ENCODE measurements at places on chromosomes 2 and 18.

DNA sequence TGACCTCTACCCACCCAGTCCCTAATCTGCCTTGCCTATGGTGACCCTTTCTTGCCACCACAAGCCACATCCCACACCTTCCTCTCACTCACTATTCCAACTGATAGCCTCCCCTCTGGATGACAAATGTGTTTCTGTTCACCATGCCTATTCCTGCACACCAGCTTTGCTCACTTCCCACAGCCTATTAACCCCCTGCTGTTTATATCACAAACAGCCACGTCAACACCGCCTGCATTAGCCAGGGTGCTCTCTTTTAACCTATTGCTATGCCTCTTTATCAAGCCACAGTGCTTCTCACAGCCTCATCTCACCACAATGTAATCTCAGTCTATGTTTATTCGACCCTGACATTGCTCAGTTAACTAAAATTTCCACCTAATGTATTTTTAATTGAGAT is 271.8 kb downstream of the SUCLG1 start:
- DNase-seq: no peak

GRCh38 chr2:167980439-167980838 is 267.0 kb downstream of the STK39 start:
- no peak for DNase-seq

DNA sequence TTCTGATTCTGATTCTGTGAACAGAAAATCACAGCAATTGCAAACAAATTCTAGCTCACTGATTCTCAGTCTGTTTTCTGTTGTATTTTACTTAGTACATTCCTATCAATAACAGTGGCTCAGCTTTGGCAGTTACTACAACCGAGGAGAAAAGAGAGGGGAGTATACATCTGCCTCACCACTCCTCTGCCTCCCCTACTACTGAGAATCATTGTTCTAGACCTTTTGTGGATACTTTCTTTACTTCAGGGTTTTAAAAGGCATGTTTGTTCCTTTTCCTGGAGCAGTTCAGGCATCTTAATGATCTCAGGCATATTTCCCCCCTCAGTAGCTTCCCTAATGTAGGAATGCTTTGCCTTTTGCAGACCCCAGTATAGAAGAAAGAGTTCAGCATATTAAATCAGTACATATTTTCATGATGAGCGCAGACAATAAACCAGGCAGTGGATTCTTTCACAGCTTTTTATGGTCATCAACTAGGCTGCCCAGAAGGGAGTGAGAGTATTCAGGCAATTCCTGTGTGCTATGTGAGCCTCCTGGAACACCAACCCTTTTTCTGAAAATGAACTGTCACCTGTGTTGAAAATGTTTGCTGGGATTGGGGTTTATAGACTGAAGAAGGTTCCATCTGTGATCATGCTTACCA is 10.3 kb downstream of the STAMBP start:
- DNase-seq: no peak

DNA sequence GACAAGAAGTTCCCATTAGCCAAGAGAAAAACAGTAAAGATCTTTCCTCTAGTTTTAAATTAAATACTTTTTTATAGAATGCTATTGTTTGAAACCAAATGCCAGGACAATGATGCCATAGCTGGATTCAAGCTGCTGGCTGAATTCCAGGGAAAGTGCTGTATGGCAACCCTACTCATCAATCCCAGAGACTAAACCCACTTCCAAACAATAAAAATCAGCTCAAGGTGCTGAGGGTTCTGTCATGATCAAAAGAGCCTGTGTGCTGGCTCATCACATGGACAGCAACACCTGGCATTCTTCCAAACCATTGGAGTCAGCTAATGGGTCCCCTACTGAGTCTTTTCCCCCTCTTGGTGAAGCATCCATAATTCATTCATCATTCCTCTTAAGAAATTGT is 53.7 kb upstream of the PARD3B start:
- DNase-seq: no peak

- DNase-seq: no peak
Measured at GRCh38 chr2:946073-946948, 4.3 kb upstream of the SNTG2 start.

GRCh38 chr18:29494371-29494770 is 1317.4 kb upstream of the CDH2 start:
- DNase-seq: no peak

- DNase-seq: no peak
Measured at GRCh38 chr2:43130548-43130875, 95.9 kb downstream of the ZFP36L2 start.

DNA sequence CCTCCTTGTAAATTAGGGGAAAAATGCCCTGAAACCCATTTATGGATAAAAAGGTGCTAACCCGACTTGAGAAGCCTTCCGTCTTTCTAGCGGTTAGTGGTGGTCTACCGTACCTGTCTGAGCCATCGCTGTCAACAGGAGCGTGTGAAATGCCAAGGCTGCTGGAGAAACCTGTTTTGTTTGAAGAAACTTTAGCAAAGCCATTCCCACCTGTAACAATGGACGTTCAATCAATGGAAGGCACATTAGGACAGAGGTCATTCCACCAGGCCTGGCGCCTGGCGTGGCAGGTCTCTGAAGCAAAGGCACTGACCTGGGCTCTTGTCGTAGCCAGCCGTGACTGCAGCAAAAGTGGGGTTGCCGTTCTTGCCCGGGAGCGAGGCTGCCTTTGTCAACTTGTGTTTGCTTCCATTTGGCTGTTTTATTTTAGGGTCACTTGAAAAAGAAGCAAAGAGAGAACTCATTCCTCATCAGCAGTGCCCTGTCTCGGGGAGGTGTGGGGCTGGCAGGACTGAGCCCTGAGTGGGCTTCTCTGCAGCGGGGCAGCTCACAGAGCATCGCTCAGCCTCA is 47.2 kb downstream of the ZAP70 start:
- DNase-seq: no peak

DNA sequence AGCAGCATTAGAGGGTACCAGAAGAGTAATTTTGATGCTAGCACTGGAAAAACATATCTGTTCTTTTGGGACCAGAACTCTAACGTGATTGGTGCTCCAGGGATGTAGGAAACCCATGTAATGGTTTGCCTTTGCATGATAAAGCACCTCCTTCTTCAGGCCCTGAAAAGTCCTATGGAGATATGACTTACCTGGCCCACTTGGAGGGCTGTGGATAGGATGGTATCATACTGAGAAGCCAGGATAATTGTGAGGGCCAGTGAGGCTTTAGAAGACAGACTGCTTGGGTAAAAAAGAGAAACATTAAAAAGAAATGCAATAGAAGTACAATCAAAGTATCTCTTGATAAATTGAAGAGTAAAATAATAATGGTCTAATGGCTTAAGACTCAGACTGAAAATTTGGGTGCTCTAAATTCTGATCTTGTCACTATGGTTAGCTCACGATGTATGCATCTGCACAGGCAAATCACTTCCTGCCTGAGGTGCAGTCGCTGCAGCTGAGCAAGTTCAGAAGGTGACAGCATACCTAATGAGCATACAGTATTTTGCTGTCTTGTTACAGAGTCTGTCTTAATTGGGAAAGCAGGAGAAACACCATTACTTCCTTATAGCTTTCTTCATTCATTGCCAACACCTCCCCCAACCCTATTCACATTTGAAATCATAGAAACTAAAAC is 371.5 kb downstream of the NUP35 start:
- DNase-seq: no peak

DNA sequence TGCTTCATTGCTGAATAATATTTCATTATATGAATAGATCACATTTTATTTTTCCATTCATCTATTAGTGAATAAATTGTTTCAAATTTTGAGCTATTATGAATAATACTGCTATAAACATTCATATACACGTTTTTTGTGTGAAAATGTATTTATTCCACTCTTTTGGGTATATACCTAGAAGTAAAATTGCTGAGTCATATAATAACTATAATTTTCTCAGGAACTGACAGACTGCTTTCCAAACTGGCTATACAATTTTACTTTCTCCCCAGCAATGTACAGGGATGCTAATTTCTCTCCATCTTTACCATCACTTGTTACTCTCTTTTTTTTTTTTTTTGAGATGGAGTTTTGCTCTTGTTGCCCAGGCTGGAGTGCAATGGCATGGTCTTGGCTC is 35.5 kb upstream of the BAZ2B start:
- no peak for DNase-seq

DNA sequence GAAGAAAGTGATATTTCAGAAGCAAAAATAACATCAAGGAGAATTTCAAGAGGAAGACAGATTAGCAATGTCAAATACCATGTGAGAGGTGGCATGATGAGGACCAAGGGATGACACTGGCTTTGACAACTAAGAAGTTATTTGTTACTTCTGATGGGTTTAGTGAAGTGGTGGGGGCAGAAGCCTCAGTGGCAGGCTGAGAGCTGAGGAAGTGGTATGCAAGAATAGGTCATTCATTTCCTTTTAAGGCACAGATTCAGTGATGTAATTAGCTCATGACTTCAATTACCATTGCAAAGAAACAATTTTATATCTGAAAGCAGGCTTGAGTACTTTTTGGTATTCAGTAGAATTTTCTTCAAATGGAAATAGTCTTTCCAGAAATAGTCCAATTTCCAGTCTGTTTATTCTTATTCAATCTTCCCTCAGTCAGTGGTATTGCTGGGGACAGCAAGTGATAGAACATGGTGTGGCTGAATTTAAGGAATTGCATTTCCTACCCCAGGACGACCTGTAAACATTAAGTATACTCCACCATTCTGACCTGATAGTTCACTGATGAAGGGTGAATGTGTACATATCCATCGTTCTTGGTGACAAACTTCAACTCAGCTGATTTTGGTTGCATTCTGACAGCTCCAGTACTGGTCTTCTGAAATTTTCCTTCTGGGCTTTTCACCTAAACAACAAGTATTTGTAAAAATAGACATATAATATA is 28.2 kb downstream of the GEMIN6 start:
- no peak for DNase-seq

DNA sequence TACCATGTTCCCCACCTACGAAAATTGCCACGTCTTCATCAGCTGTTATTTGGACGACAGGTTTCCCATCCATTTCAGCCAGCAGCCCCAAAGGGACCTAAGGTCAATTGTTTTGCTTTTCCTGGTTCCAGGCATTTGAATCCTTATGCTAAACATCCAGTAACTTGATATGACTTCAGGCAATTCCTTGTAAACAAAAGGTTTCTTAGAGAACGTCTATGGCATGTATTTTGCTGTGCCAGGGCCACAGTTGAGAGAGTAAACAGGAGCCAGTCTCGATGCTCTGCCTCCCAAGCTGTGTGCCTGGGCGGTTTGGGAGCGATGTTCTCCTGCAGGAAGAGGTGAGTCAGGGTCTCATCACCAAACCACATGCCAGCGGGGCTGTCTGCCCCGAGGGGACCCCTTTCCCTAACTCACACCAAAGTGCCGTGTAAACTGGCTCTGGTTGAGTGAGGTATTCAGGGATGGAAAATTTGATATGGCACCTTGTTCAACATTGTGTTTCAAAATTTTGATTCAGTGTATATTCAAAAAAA is 12.9 kb upstream of the MC5R start:
- no peak for DNase-seq

DNA sequence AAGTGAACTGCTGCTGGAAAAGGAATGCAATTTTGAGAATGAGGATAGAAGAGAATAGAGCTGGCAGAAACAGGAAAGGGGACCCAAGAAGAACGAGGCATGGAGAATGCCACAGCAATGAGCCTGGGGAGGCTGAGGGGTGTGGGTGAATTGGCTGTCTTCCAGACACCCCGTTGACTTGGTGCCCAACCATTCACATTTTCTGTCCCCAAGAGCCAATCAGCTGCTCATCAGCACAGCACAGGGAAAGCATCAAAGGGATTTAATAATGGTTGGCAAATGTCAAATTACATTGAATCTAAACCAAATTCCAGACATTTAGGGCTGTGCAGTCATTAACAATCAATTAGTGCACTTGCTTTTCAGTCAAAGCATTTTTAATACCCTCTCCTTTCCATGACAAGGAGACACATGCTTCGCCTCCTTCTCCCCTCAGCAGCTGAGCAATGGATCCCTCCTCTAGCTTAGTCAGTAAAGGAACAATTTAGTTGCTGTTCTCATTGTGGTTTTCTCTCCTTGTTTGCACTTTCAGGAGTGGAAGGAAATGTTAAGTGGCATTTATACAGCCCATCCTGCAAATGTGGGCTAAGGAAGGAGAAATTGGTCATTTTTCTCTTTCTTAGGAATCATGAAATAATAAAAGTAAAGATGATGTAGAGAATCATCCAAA is 98.8 kb downstream of the KLF7 start:
- no peak for DNase-seq

DNA sequence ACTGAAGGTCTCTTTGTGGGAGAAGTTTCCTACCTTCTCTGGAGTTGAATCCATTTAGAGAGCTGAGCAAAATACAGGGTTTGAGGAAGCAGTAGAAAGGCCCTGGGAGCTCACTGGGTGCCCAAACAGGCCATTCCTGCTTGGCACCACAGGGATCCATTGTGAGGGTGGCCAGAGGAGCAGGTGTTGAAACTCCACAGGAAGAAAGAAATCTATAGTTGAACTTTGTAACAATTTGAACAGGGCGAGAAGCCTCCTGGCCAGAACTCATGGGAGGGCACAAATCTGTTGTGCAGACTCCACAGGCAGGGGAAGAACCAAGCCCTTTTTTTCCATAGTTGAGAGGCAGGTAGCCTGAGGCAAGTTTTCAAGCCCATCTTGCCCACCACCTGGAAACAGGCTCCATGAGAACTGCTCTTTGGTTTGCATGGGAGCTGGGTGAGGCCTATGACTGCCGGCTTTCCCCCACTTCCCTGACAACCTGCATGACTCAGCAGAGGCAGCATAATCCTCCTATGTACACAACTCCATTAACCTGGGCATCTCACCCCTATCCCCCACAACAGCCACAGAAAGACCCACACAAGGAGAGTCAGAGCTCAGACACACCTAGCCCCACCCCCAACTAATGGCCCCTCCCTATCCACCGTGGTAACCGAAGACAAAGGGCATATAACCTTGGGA is 1053.0 kb downstream of the TSN start:
- DNase-seq: no peak

- DNase-seq: no peak
Measured at GRCh38 chr2:27351802-27352598, 4.6 kb downstream of the GTF3C2 start.

- DNase-seq: no peak
Measured at GRCh38 chr2:229066121-229066715, 204.9 kb downstream of the PID1 start.

GRCh38 chr2:240395896-240396622 is 39.4 kb upstream of the GPC1 start:
- DNase-seq: no peak

All from stimulated activated CD8-positive, alpha-beta memory T cell treated with anti-CD3 and anti-CD28 coated beads, Interleukin-15, amount 100 ng/mL, for 24 hours (primary cell).